ENCODE measurements at places on chromosomes 3 and 15. TPM values are rescaled to one million over a fixed set of nuclear protein-coding genes. Genes with fewer than 3 reads are reported as not detected.

The PPARG gene
- total RNA-seq = 3.0 TPM

The CCR1 gene
- 3.2 TPM for total RNA-seq

The LRRIQ4 gene
- total RNA-seq = 1.6 TPM

The KNL1 gene
- total RNA-seq = 12.0 TPM

The INAFM2 gene
- total RNA-seq = 10.6 TPM

The PLS1 gene
- total RNA-seq = 4.6 TPM

The RAD51 gene
- 1.8 TPM for total RNA-seq

The GOLGA8T gene
- 0.69 TPM for total RNA-seq

The HHLA2 gene
- total RNA-seq = not detected

The TLR9 gene
- total RNA-seq = under 0.01 TPM
